Activated CD4-positive, alpha-beta memory T cell treated with anti-CD3 and anti-CD28 coated beads, Interleukin-2, amount 10 ng/mL, durations not matched to agents 7 days and 5 days (primary cell): ENCODE measurements at places on chromosomes 7 and 10. TPM values are rescaled to one million over a fixed set of nuclear protein-coding genes. Genes with fewer than 3 reads are reported as not detected.

DNA sequence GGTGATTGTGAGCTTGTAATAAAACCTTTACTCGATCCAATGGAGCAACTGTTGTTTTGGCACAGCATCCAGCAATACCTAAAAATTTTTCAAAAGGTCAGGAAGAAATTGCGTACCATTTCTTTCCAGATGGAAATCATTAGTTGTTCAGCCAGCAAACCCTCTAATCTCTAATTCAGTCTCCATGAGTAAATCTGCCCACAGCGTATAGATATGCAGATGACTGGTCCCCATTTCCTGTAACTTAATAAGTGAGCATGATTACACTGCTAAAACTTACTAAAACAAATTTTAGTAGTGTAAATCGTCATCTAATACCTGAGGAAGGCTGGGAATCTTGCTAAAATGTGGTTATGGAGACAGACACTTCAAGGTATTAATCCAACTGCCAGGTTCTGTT, 10.6 kb downstream of the SLC25A16 start:
- DNase-seq = no peak
- H3K27me3 ChIP-seq = no peaks in the 10 kb centered on the region
- H3K4me3 ChIP-seq = no peak overlapping the region
- H3K27ac ChIP-seq = no peak overlapping the region
- H3K4me1 ChIP-seq = no peaks in the 10 kb centered on the region

DNA sequence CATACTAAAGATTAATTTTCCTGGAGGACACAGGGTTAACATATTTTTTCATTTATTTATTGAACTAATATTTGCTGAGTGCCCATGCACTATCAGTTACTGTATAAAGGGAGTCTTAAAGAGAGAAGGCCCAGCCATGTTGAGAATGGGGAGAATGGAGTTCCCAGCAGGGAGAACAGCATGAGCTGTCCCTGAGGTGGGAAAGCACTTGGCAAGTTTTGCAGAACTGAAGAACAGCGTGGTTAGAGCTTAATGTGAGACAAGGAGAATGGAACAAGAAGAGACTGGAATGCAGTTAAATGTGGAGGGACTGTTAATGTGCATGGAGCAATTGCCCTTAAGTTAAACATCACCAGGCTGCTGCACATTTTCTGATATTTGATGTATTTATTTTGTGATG, 435.4 kb downstream of the SUGCT start:
- no peak for DNase-seq
- no peaks in the 10 kb centered on the region for H3K27me3 ChIP-seq
- no peak overlapping the region for H3K27ac ChIP-seq
- H3K4me3 ChIP-seq = no peak overlapping the region
- no peaks in the 10 kb centered on the region for H3K4me1 ChIP-seq
- no peaks in the 10 kb centered on the region for H3K36me3 ChIP-seq

- no peak for DNase-seq
- no peaks in the 10 kb centered on the region for H3K4me1 ChIP-seq
- H3K36me3 ChIP-seq = no peaks in the 10 kb centered on the region
- H3K4me3 ChIP-seq = no peak overlapping the region
These were observed 131.3 kb upstream of the NPVF start for GRCh38 chr7:25359471-25360059.

- DNase-seq = no peak
- no peak overlapping the region for H3K27ac ChIP-seq
These were observed 2.5 kb downstream of the JCAD start for GRCh38 chr10:30056767-30057355.

GRCh38 chr10:124387078-124387874, 31.4 kb downstream of the OAT start:
- no peaks in the 10 kb centered on the region for H3K36me3 ChIP-seq
- peaks cover 4% of the 10 kb centered on the region for H3K27me3 ChIP-seq
- DNase-seq = no peak
- no peak overlapping the region for H3K27ac ChIP-seq

The PDZD7 gene
- 1.9 TPM for total RNA-seq

The DNA2 gene
- total RNA-seq = 34.7 TPM
